ENCODE measurements at places on chromosomes 2 and 18.

GRCh38 chr2:85385746-85386145, 24.4 kb downstream of the CAPG start:
- DNase-seq = no peak

GRCh38 chr2:26144031-26144430, 28.9 kb upstream of the GAREM2 start:
- DNase-seq = no peak

DNA sequence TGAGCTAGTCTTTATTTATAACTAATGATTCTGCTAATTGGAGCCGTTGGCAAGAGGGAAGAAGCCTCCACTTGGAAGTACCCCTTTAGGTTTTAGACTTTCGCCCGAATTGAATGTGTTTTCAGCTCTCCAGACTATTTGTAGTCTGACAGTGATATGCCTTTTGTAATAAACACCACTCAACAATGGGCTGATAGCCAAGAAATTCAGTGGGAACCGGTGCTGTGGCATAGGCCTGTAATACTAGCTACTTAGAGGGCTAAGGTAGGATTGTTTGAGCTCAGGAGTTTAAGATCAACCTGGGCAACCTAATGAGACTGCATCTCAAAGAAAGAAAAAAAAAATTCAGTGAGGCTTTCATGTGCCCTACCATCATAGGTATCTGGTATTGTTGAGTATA, 13.6 kb upstream of the ZSCAN30 start:
- DNase-seq = no peak

GRCh38 chr2:17780546-17780945, 26.6 kb downstream of the GEN1 start:
- no peak for DNase-seq

- no peak for DNase-seq
Measured at GRCh38 chr2:43478412-43479086, 117.3 kb downstream of the THADA start.

DNA sequence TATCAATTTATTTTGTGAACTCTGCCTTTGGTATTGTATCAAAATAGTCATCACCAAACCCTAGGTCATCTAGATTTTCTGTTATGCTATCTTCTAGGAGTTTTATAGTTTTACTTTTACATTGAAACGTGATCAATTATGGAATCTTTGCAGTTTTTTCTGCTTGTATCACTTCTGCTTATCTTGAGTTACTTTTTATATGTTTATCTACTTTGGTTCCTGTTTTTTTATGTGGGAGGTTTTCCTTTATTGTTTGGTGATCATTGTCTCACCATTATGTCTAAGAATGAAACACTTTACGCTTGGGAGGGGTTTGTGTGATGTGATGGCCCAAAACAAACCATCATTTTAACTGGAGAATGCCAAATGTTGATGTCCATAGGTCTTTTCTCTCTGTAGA, 261.2 kb downstream of the SPAG16 start:
- no peak for DNase-seq

DNA sequence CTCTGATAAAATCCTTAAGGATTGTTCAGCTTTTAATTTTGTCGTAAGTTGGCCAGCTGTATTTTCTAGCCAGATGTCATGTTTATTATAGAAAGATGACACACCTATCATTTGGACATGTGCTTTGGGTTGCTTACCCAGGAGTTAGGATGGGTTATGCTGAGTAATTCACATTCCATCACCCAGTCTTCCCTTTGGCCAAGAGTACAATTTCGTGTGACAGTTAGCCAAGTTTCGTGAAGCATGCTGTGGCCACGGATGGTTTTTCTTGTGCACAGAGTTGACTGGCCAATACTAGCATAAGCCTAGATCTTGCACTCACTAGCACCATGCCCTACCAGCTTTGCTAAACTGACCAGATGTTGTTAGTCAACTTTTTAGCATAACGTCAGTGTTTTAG, 5.8 kb downstream of the MAPRE3 start:
- no peak for DNase-seq

DNA sequence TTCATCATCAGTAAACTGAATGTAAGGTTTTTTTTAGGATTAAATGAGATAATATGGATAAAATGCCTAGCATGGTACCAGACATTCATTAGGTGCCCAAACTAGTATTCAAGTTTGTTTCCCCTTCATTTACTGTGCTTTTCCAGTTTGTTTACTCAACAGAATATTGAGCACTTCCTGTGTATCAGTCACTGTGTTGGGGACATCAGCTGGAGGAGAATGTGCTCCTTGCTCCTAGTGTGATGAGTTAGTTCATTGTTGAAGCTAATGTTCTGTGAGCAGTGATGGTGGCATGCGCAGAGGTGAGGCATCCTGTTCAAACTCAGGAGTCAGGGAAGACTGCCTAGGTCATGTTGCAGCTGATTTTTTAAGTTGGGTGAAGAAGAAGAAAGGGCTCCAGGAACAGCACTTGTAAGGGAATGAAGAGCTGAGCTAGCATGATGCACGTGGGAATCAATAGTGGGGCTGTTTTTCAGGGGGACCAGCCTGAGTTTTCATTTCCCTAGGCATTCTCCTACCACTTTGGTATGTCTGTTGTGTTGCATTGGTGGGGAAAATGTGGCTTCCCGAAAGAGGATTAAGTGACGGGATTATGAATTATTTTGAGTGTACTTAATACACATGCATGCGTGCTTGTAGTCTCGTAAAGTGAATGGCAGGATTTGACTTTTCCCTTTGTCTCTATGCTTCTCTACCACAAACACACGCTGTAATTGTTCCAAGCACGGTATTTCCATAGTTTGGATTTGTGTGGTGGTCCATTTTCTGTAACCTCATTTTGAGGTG, 23.7 kb downstream of the TTLL4 start:
- no peak for DNase-seq

DNA sequence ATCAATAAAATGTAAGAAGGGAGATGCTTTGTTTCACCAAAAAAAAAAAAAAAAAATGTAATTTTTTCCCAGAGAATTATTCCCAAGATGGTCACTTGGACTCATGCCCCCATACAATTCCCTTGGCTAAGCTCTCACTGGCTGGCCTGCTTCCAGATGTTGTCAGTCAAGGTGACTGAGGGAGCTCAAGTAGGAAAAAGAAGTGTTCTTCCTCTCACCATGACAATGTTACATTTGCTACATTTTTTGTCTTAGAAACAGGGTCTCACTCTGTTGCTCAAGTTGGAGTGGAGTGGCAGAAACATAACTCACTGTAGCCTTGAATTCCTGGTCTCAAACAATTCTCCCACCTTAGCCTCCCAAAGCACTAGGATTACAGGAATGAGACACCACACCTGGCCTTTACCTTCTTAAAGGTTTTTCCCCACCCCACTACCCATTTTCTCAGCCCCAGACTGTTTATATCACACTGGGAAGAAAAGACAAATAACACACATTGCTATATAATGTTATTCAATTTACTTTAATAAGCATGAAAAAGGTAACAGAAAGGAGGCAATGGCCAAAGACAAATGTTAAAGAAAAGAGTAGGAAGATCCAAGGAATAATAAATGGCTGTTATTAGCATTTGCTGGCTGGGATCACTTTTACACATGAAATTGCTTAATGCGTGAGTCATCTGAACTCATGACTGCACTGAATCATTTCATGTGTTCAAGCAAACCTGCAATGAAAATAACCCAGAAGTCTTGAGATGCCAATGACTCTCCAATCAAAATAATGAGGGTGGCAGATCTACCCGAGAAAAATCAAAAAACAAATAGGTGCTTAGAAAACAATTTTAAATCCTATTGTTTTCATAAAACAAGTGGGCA, 45.2 kb downstream of the ACVR1 start:
- DNase-seq = no peak

GRCh38 chr2:26892133-26892532, 44.2 kb downstream of the DPYSL5 start:
- DNase-seq = no peak

- DNase-seq = no peak
Measured at GRCh38 chr2:145137211-145137610, 617.3 kb upstream of the ZEB2 start.

- no peak for DNase-seq
Measured at GRCh38 chr2:84838434-84839145, 42.3 kb downstream of the TRABD2A start.

DNA sequence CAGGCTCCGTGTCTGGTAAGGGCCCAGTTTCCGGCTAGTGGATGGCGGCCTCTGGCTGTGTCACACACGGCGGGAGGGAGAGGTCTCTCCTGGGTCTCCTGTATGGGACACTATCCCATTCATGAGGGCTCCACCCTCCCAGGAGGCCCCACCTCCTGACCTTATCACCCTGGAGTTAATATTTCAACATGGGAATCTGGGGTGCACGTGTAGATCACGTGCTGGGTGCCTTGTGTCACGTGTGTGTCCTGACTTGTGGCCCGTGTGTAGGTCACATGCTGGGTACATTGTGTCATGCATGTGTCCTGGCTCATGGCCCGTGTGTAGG, 9.9 kb downstream of the NEU4 start:
- no peak for DNase-seq

DNA sequence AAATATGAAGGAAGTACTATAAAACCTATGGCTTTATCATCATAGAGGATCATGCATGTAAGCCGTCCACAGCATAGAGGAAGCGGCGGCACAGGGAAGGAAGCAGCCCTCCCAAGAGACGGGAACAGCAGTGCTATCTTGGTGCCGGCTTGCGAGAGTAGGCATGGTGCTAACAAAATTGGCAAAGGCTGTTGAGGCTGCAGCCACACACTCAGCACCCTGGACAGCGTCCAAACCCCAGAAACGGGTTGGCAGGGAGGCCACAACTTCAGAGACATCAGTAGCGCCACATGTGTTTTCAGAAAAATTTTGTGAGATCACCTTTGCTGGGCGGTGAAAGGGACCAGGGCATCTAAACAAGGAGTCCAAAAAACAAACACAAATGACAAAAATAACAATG, 37.7 kb downstream of the NETO1 start:
- DNase-seq = no peak

GRCh38 chr2:72026819-72027425, 120.7 kb downstream of the CYP26B1 start:
- no peak for DNase-seq

DNA sequence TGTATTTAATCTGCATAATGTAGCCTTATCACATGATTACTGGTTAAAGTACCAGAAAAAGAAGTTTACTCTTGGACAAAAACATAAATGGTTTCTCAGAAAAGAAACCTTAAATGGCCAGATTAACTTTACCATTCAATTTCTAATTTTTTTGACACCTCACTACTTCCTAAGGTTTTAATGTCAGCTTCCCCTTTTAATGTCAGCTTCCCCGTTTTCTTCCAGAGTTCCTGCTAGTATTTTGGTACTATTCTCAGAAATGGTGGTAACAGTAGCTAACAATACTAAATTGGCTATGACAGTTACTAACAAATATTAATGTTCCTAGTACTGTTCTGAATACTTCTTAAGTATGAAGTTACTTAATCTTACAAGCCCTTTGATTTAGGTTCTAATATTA, 22.4 kb upstream of the SLC8A1 start:
- DNase-seq = no peak

- DNase-seq = no peak
Measured at GRCh38 chr18:12056034-12056883, 37.4 kb upstream of the ANKRD62 start.

DNA sequence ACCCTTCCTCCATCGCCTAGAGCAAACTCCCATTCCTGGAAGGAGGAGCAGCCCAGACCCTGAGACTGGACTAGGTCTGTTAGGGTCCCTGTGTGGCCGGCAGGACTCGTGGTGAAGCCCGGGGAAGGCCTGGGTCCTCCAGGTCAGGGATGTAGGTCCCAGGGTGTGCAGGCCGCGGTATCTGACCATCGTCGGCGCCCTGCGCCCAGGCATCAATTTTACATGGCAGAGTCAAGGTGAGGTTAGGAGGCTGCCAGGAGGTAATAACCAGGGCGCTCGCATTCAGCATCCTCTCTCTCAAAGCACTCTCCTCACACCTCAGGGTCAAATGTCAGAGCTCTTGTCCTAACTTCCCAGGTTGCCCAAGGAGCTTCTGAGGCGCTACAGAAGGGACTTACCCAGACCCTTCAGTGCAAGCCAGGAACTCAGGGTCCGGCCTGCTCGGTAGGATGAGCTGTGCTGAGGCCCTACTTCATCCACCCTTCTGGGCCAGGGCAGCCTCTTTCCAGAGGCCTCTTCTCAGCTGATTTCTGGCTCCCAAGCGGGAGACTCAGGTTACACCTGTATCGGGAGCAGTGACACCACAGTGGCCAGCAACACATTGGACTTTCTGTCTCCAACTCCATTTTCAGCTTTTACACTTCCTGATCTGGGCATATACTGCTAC, 628 bp downstream of the SH2D6 start:
- DNase-seq = no peak

DNA sequence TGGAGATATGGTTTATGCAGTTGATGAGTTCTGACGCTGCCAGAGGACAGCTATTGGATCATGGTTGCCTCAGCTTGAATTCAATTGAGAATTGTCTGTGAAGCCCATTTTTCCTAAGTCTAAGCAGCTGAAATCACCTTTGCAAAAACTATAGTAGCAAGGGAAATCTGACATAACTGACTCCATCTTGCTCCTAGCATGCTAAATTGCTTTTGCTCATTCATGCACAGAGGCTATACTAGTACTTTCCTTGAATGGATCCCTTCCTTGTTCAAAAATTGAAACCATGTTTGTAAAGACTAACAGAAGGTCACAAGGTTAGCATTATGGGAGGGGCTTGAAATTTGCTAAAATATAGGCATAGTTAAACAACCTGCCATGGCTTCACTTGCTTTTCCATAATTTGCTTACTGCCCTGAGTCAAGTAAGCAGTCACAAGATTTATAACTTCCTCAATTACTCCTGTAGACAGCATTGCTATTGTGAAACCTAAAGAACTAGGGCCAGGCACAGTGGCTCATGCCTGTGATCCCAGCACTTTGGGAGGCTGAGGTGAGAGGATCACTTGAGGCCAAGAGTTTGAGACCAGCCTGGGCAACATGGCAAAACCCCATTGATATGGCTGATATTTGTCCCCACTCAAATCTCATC, 41.2 kb downstream of the CHRNA1 start:
- DNase-seq = no peak

DNA sequence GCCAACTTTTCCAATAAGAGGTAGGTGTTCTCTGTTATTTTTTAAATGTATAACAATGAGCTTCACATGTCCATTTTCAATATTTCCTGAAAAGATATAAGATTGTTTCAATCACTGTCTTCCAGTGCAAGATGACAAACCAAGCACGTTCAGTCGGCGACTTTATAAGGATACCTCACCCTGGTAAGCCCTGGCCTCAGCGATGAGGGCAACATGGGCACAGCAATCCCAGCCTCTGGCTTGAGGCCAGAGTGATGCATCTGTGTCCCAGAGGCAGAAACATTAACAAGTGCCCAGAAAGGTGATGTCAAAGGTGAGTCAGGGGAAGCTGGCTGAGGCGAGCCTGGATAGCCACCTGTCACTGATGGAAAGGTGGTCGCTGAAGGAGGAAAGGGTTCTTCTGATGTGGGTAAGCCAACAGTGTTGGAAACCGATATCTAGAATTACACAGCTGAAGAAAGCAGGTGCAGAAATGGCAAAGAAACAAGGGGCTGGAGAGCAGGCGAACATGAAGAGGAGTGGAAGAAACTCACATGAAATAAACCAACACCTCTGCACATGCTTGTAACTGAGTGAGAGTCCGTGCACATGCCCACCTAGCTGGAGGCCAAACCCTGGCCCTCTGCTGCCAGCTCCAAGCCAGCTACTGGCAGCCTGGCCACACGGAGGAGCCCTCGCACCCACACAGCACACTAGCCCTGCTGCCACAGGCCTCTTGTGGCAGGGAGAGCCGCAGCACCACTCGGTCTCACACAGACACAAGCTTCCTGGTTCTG, 65.5 kb downstream of the FBXO15 start:
- DNase-seq = no peak

GRCh38 chr2:45623098-45623497, 12.0 kb upstream of the SRBD1 start:
- DNase-seq = no peak

All from stimulated activated CD8-positive, alpha-beta memory T cell treated with anti-CD3 and anti-CD28 coated beads, Interleukin-4, amount 100 ng/mL, for 4 hours (primary cell).